Aorta (tissue), 5 donors: ENCODE measurements at places on chromosomes 11 and 22. TPM values are rescaled to one million over a fixed set of nuclear protein-coding genes. Genes with fewer than 3 reads are reported as not detected.

DNA sequence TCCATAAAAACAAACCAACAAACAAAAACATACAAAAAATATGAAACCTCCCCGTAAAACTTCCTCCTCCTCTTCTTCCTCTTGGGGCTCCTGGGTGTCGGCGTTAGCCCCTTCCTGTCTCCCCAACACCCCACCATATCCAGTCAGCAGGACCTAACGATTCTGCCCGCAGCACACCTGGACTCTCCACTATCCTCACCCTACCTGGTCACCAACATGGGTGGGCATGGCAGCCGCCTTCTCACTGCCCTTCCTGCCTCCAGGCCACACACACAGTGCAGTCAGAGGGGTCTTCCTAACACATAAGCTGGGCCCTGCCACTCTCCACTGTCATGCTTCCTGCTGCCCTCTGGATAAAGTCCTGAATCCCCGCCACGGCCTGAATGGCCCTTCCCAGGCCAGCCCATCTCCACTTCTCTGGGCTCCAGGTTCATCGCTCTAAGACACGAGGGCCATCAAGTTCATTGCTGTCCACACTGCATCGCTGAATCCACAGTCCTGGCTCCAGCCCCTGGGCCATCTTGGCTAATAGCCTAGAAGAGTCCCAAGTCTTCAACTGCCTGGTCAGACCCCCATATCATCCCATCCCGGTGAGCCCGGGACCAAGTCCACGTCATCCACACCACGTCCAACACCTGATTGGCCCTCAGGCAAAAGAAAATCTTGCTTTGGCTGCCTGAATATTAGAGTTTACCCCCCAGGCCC lies 76.2 kb downstream of the IGLL1 start:
- no peak for DNase-seq

DNA sequence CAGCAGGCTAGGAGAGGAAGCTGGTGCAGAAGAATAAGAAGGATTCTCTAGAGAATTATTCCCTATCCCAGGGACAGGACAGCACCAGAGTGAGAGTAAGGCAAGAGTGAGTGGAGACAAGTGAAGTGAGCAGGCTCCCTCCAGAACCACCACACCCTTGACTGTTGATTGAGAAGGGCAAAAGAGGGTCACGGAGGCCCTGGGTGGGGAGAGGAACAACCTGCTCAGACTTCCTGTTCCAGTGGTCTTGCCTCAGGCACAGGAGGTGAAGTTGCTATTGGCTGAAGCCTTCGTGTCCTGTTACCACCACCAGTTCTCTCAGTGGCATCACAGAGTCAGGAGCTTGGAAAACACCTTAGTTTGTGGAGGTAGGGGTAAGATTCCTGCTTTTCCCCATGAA lies 51.7 kb upstream of the CCDC89 start:
- DNase-seq, result no peak

GRCh38 chr11:117973503-117973860 lies 12.7 kb upstream of the IL10RA start:
- no peak for DNase-seq

Gene BATF2
- 3.6 TPM for total RNA-seq

Gene STK33
- 3.8 TPM for total RNA-seq

DNA sequence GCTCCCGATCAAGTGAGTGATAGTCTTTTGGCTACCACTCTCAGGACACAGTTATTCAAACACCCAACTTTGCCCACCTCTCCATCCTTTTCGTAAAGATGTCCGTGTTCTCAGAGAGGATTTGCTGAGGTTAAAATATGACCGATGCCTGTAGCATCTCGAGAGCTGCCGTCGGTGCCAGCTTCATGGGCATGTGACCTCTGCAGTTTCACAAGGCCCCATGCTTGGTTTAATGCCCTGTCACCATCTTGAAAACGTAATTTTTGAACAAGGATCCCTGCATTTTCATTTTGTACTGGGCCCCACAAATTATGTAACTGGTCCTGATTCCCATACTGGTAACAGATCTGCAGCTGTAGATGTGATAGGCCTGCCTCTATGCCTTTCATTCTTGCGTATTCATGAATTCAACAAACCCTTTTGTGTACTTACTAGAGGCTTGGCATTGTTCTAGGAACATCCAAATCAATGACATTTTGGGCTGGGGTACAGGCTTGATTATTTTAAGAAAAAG lies 85.1 kb downstream of the BMAL1 start:
- DNase-seq, result no peak

GRCh38 chr22:29473001-29473400 lies 7.0 kb upstream of the NEFH start:
- DNase-seq, result no peak

GRCh38 chr11:124674571-124674970 lies 867 bp downstream of the SPA17 start:
- DNase-seq, result no peak

GRCh38 chr11:125123194-125123946 lies 11.9 kb upstream of the TMEM218 start:
- DNase-seq, result no peak

GRCh38 chr11:60040109-60040508 lies at the start of gene OOSP2:
OOSP2 (plus strand) TSS chr11:60040409; CDS start chr11:60040460, 51 bp downstream.
- DNase-seq, result no peak

DNA sequence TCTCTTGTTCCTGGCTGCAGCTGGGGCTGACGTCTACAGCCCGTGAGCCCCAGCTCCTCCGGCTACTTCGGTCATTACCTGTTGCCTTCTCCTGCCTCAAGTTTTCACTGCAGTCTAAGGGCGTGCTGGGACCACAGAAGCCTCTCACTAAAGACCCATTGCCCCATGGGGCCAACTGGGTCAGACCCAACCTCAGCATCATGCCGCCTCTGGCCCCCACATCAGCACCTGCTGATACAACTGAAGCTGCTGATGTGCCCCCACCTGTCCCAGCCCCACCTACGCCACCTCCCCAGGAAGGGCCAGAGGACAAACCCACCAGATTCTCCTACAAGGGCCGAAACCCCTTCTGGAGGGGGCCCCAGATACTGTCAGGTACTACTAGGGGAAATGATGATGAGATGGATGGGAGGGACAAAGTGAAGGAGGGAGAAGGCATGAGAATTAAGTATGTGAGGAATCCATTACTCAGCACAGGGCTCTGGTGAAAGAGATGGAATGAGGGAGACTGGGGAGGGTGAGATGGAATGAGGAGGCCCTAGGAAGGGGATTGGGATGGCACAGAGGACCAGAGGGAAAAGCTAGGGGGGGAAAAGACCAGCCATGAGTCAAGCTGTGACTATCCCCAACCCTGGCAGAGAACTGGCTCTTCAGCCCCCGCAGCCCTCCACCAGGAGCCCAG lies 5.1 kb downstream of the C11orf42 start:
- no peak for DNase-seq

Gene SYCE3
- total RNA-seq, result not detected

DNA sequence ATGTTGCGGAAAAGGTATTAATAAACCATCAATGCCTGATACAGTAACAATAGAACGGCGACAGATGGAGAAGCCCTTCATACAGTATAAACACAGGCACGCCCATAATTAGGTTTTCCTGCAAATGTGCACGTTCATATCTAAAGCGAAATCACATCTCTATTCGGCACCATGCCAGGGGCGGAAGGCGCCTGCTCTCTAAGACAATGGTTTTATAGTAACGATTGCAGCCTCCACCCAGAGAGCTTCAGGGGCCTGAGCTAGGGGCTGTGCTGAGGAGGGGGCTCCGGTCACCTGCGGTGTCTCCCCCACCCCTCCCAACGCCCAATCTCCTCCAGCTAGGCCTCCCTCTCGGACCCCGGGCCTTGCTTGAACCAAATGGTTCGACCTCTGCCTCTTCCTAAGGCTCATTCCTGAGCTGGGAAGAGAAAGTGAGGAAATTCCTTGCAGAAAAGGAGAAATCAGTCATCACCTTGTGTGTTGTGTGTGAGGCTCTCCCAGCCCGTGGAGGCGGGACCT lies 9.6 kb downstream of the KRTAP5-5 start:
- DNase-seq, result no peak

DNA sequence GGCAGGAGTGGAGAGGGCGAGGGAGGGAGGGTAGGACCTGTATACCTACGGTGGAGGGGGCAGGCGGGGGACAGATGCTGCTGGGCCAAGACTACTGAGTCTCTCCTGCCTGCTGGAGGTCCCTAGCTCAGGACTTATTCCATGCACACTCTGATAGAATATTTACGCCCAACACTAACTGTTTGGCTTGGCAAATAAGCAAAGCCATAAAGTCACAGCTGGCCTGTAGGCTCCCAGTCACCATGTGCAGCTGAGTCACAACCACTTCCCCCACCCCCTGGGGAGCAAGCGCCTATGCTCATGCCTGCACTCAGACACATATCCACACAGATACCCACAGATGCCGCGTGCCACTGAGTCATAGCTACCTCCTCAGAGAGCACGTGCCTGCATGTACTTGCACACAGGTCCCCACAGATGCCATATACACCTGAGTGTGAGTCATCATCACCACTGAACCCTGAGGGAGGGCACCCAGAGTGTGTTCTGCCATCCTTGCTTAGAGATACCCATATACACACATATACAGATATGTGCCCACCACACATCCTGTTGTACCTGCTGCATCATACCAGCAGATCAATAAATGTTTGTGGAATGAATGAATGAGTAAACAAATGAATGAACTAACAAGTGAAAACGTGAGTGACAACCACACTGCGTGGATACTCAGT lies 95.8 kb downstream of the SWAP70 start:
- peak; percentile 96 for DNase-seq

- no peak for DNase-seq
Measured at GRCh38 chr22:33242078-33242477, 183.9 kb upstream of the SYN3 start.

- no peak for DNase-seq
Measured at GRCh38 chr11:2273771-2274170, 3.4 kb upstream of the ASCL2 start.

- no peak for DNase-seq
Measured at GRCh38 chr11:110031171-110031570, 62.0 kb upstream of the ZC3H12C start.

Gene TMEM45B
- 0.72 TPM for total RNA-seq

GRCh38 chr11:119626871-119627270 lies 102.1 kb downstream of the NECTIN1 start:
- no peak for DNase-seq

Gene SCUBE1
- 5.4 TPM for total RNA-seq

DNA sequence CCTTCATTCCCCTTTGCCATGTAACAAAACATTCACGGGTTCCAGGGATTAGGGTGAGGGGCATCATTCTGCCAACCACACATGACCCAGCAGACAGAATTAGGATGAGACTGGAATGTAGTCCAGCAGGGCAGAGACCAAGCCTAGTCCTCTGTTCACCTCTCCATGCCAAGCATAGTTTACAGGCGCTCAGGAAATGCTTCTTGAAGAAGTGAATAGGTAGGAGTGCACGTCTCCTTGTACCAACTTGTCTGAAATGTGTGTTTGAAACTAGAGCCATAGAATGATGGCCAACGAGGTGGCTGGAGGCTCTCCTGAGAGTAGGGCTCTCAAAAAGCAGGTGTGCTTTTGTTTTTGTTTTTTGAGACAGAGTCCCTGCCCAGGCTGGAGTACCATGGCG lies 8.2 kb downstream of the SPINDOC start:
- DNase-seq, result no peak

DNA sequence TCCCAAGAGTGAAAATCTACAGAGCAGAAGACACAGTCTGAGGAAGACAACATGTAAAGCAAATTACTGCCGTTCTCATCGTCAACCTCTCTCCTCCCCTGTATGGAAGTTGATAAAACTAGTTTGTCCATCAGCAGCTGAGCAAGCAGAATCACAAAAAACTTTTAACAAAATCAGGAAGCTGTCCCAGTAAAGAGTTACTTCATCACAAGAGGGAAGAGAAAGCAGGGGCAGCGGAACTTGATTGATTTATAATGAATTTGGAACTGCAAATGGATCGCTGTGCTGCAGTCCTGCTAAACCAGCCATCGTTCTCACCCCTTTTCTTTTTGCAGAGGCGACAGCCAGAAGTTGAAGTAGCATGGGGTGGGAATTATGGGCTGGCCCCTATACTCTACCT lies 13.7 kb upstream of the UCP3 start:
- no peak for DNase-seq

Gene KCTD14
- 2.0 TPM for total RNA-seq

Gene STX3
- 22.5 TPM for total RNA-seq

Gene INS
- 1.9 TPM for total RNA-seq

Gene TSPAN32
- 3.5 TPM for total RNA-seq

Gene PHLDA2
- 7.1 TPM for total RNA-seq

DNA sequence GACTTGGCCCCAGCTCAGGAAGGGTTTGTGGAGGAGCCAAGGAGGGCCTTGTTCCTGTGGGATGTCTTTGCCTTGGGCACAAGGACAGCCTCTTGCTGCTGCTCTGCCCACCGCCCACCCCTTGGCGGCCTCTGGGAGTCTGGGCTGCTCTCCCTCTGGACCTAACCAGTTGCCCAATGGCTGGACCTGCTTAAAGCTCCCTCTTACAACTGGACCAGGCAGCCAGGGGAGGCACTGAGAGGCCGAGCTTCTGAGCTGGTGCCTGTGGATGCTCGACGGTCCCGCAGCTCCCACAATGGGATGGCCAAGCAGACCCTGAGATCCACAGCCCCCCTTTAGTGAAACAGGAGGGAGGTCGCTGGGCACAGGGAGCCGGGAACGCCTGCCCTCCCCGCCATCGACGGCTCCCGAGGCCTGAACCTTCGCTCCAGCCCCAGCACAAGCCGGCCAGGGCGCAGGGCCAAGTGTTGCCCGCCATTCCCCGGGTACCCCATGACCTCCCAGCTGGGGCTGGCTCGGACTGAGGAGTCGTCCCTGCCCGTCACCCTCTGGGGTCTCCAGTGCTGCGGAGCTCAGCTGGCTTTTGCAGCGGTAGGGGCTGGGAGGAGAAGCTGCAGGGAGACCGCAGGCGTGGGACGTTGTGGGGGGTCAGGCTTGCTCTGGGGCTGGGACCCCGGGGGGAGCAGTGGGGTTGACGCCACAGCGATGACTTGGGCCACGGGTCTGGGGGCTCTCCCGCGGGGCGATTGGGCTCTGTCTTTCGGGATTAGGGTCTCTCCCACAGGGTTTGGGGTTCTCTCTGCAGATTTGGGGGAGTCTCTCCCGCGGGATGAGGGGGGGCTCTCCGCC lies 584 bp upstream of the GAL start:
- DNase-seq, result no peak

Gene APLP2
- total RNA-seq, result 414 TPM

GRCh38 chr22:41512421-41513194 lies 31.7 kb downstream of the POLR3H start:
- no peak for DNase-seq

GRCh38 chr11:29448246-29448877 lies 568.5 kb downstream of the KCNA4 start:
- no peak for DNase-seq
